Activated CD4-positive, alpha-beta T cell treated with anti-CD3 and anti-CD28 coated beads, Interleukin-2, Interleukin-6, amounts not matched to agents 100 ng/mL and 50 ng/mL, durations not matched to agents 16 hours and 8 hours (primary cell): ENCODE measurements at places on chromosomes 1 and 21.

GRCh38 chr1:7529917-7530316 lies 241.2 kb upstream of the VAMP3 start:
- DNase-seq = no peak

DNA sequence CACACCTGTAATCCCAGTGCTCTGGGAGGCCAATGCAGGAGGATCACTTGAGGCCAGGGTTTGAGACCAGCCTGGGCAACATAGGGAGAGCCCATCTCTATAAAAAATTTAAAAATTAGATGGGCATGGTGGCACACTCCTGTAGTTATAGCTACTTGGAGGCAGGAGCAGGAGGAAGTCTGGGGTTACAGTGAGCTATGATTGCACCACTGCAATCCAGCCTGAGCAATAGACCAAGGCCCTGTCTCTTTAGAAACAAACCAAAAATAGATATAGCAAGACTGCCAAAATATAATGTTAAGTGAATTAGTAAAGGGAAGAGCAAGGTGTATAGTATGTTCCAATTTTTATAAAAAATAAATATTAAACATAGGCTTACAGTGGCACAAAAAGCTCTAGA lies 28.8 kb downstream of the PLEKHO1 start:
- DNase-seq = no peak

DNA sequence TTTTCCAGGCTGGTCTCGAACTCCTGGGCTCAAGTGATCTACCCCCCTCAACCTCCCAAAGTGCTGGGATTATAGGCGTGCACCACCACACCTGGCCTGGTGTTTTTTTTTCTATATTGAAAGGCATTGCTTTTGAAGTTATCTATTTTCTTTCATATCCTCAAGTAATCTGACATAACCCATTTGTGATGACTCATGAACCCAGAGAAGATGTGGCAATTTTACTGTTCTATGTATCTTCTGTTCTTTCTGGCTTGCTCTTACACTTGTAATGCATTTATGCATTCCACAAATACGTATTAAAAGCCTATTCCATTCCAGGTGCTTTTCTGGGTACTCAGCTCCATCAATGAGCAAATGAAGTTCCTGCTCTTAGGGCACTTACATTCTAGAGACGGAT lies 29.9 kb upstream of the ERRFI1 start:
- DNase-seq = no peak

GRCh38 chr1:244749230-244750016 lies 86.0 kb upstream of the COX20 start:
- no peak for DNase-seq

GRCh38 chr1:182080955-182081582 lies 19.6 kb upstream of the ZNF648 start:
- peak; percentile 51 for DNase-seq

DNA sequence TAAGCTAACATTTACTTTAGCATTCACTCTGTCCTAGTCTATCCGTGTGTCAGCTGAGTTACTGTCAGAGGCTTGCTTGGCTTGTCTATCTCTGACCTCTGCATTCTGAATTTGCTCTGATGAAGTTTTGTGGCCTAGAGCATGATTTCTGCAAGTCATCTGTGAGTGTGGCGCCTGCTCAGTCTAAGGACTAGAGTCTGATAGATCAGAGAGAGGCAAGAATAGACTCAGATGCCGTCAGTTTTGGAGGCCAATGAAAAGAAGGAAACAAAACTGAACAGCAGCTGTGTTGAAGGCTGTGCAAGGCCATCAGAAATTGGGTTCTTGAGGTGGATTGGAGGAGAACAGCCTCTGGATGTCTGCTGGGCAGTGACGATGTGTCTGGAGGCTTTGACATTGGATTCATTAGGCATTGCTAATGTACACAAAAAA lies 573.1 kb downstream of the USP25 start:
- DNase-seq = no peak

DNA sequence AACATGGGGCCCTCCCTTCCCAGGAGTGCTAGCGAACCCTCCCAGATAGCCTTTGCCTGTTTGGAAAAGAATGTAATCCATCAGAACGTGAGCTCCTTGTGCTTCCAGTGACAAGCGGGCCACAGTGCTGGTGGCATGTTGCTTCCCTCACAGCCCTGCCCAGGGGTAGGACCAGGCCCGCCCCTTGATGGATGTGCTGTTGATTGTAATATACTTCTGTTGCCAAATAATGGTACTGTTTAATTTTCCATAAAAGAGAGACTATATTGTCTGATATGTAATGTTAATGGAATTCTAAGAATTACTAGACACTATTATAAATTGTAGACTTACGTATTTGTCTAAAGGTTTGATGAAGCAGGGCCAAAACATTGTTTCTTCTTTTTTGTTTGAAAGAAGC lies 16.4 kb downstream of the ATP5PO start:
- DNase-seq = no peak

- DNase-seq = no peak
These were observed 11.0 kb upstream of the AVPR1B start for GRCh38 chr1:206128196-206128595.

- no peak for DNase-seq
These were observed 20.6 kb downstream of the CSF1 start for GRCh38 chr1:109931189-109931731.
